Activated CD4-positive, alpha-beta T cell treated with anti-CD3 and anti-CD28 coated beads, Interleukin-2, amount 50 U/mL, for 24 hours (primary cell): ENCODE measurements at places on chromosomes 1 and 21.

DNA sequence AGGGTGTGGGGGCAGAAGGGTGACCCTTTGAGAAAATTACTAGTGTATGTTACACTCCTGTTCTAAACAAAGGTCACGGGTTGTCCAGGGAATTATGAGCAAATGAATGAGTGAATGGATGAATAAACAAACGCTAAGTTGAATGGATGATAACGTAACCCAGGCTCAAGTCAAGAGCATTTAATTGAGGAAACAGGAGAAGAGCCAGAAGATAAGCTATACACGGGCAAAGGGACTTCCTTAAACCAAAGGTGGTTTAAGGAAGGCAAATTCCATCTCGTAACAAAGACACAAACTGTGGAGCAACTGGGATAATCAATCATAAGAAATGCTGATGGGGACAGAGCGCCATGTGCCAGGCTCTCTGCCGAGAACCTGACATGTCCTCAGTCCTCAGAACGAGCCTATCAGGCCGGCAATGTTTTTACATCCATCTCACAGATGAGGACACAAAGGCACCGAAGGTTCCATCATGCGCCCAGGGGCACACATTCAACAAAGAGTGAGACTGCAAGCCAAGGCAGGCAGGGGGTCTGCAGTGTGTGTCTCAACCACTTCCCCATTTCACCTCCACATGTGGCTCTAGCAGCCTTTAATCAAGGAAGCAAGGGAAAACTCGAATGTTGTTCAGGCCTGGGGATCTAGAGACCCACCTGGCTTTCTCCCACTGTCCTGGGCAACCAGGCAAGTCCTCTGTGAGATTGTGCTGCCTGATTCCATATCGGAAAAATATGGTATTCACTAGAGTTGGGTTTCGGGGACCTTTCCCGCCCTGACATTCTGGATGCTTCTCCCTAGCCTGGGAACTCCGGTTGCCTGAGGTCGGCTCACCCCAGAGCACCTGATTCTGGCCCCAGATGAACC lies 126.8 kb upstream of the EDN2 start:
- no peak for DNase-seq

DNA sequence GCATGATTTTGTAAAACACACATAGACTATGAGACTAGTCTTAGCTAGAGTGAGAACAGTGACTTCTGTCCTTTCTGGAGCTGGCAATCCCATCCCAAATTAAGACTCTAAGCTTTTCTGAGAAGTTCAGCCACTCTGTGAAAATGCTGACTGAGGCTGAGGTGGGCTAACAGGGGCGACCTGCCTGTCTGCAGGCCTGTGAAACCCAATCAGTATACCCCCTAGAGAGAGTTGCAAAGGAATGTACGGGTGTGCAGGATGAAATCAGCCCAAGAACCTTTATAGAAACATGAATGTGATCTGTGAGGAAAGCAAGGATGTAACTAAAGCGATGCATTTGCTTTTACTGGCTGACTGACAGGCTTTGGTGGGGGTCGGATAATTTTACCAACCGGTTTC lies 16.0 kb upstream of the TBX15 start:
- no peak for DNase-seq

- DNase-seq = no peak
Measured at GRCh38 chr1:232722626-232723025, 82.6 kb upstream of the MAP10 start.

GRCh38 chr1:59368008-59368670 lies 71.2 kb downstream of the FGGY start:
- no peak for DNase-seq

GRCh38 chr1:194618101-194618500 lies 1431.7 kb upstream of the B3GALT2 start:
- DNase-seq = no peak

- DNase-seq = no peak
Measured at GRCh38 chr1:247362153-247362552, 30.5 kb upstream of the ZNF496 start.

DNA sequence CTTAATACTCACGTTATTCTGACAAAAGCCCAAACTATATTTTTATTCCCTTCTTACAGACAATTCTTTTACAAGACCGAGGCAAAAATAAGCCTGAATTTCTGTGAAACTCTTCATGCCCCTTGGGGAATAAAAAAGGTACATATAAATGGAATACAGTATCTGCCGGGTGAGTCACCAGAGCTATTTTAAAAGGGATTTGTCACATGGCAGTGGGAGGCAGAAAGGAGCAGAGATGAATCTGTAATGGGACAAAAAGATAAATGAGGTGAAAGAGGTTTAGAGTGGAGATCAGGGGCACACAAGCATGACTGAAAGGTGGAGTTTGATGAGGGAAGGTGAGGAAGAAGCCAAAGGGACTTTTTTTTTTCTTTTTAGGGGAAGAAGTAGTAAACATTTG lies 8.8 kb downstream of the XCL1 start:
- DNase-seq = no peak

- DNase-seq = no peak
Measured at GRCh38 chr1:67612788-67613241, 72.2 kb upstream of the GADD45A start.

- no peak for DNase-seq
Measured at GRCh38 chr1:155049651-155050559, 1.2 kb upstream of the ADAM15 start.

- DNase-seq = no peak
Measured at GRCh38 chr21:28731700-28732321, 260.9 kb downstream of the LTN1 start.

GRCh38 chr21:33360281-33360680 lies 35.5 kb downstream of the IFNAR1 start:
- DNase-seq = no peak

- DNase-seq = no peak
Measured at GRCh38 chr1:192491804-192492554, 83.6 kb upstream of the RGS1 start.

- no peak for DNase-seq
Measured at GRCh38 chr1:25117233-25117823, 115.0 kb downstream of the SYF2 start.
